Astrocyte (in vitro differentiated cells and primary cell): ENCODE measurements at places on chromosomes 11 and 22. TPM values are rescaled to one million over a fixed set of nuclear protein-coding genes. Genes with fewer than 3 reads are reported as not detected.

DNA sequence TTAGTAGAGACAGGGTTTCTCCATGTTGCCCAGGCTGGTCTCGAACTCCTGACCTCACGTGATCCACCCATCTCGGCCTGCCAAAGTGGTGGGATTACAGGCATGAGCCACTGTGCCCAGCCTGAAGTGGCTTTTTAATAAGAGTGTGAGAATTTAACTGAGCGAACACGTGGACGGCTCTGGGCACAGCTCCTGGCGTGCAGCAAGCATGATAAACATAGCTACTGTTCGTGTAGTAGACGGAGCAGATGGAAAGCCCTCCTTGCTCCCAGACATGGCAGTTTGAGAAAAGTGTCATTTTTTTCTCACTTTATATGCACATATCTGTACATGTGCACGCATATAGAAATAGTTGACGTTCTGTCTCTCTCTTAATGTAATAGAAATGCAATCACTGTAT lies 7.0 kb downstream of the EMID1 start:
- no peak for DNase-seq
- peaks cover 5% of the 10 kb centered on the region for H3K27me3 ChIP-seq
- no peaks in the 10 kb centered on the region for H3K4me1 ChIP-seq

DNA sequence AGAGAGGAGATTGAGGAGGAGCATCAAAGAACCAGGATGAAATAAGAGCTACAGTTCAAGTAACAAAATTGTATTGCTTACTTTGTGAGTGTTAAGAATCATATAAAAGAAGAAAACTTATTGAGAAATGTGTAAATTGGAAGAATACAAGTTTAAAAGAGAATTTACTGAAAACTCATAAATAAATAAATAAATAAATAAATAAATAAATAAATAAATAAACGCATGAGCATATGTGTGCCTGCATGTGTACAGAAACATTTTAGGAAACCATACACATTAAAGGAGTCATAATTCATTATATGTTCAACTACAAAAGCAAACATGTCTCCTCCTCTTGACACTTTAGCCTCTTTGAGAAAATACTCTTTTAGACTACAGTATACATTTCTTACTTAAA lies 42.6 kb downstream of the CNTN5 start:
- H3K27ac ChIP-seq, result no peak overlapping the region
- no peak for DNase-seq
- no peaks in the 10 kb centered on the region for H3K4me1 ChIP-seq
- H3K36me3 ChIP-seq, result no peaks in the 10 kb centered on the region
- no peak overlapping the region for H3K4me3 ChIP-seq

DNA sequence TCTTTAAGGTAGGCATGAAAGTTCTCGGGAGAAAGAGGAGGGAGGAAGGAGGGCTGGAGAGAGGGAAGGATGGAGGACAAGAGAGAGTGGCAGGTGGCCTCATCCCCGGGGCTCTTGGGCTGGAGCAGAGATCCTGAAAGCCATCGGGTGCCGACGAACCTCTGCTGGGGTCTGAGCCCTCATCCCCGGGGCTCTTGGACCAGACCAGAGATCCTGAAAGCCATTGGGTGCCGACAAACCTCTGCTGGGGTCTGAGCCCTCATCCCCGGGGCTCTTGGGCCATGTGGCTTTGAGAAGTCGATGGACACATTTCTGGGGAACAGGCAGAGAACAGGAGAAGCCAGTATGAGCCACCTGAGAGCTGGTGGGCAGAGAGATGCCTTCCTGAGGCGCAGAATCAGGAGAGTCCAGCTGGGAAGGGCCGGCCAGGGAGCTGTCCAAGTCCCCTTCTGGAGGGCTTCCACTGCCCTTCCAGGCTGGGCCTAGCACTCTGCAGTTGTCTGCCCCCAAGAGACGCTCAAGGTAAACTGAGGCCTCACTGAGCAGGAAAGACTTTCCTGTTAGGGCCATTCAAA lies 1398.1 kb downstream of the BRD1 start:
- no peaks in the 10 kb centered on the region for H3K36me3 ChIP-seq
- H3K27me3 ChIP-seq, result no peaks in the 10 kb centered on the region
- no peak for DNase-seq
- no peak overlapping the region for H3K27ac ChIP-seq

GRCh38 chr11:96295369-96295768 lies 47.6 kb downstream of the MAML2 start:
- H3K4me1 ChIP-seq, result peaks cover 7% of the 10 kb centered on the region
- no peak for DNase-seq
- no peaks in the 10 kb centered on the region for H3K27me3 ChIP-seq
- H3K27ac ChIP-seq, result no peak overlapping the region

- peak; percentile 23 for DNase-seq
- H3K27ac ChIP-seq, result peak overlapping the region; percentile 66
Measured at GRCh38 chr11:75815345-75816168, 547 bp downstream of the UVRAG start.

DNA sequence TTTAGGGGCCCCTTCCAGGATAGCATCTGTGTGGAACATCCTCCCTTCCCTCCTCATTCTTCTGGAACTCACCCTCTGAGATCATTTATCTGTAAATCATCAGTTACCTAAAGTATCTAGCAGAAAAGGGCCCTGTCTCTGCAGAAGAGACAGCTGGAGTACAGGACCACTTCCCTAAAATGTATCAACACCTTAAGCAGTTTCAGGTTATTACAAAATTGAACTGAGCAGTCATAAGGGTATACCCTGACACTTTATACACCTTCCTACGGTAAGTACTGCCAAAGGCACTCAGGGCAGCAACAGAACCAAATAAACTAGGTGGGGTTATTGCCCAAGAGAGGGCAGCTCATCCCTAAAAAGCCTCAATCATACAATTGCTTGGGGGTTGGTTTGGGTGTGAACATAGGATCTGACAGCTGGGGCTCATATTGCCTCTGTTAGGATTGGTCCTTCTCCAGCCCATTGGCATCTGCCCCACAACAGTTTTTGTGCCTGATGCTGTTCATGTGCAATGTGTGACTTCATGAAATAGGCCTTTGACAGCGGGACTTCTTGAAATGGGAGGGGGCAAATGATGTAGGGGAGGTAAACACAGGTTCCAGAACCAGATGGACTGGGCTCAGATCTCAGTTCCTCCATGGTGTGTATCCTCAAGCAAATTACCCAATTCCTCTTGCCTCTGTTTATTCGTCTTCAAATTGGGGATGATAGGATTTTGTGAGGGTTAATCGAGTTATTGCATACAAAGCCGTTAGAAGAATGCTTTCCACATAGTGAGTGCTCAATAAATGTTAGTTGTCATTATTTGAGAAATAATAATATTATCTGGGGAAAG lies 2.9 kb downstream of the POU2AF3 start:
- H3K27me3 ChIP-seq, result peaks cover 21% of the 10 kb centered on the region
- DNase-seq, result no peak
- no peak overlapping the region for H3K4me3 ChIP-seq
- H3K4me1 ChIP-seq, result no peaks in the 10 kb centered on the region
- H3K36me3 ChIP-seq, result no peaks in the 10 kb centered on the region

DNA sequence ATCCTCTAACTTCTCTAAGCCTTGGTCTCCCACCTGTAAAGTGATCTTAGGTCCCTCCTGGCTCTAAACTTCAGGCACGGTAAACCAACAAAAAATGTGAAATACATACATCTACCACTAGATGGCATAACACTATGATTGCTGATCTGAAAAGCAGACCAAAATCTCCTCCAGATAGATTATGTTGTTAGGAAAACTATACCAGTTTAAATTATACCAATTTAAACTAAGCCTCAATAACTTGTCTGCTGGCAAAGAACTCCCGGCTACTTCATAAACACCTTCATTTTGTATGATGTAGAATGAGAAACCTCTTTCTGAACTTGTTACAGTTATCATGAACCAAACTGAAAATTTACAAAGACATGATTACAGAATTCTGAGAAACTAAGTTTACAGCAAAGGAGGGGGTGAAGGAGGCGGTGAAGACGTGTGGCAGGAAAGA lies 85.9 kb downstream of the SBF2 start:
- H3K36me3 ChIP-seq, result no peaks in the 10 kb centered on the region
- H3K27ac ChIP-seq, result no peak overlapping the region
- peak; percentile 13 for DNase-seq
- H3K4me1 ChIP-seq, result no peaks in the 10 kb centered on the region
- no peak overlapping the region for H3K4me3 ChIP-seq

DNA sequence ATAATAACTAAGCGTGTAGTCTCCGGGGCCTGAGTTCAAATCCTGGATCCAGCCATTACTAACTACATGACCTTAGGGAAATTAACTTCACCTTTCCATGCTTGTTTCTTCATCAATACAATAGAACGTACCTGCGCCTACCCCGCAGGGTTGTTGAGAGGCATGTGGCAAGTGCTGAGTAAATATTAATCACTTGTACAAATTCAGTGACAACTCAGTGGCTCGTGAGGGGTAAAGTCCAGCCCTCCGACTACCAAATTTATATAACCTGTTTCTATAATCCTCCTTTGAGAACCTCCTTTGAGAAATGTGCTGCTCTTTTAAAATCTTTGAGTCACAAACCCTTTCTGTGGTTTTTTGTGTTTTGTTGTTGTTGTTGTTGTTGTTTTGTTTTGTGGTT lies 49.8 kb downstream of the FEZ1 start:
- no peak overlapping the region for H3K4me3 ChIP-seq
- peaks cover 15% of the 10 kb centered on the region for H3K4me1 ChIP-seq
- no peaks in the 10 kb centered on the region for H3K36me3 ChIP-seq
- H3K27ac ChIP-seq, result no peak overlapping the region
- no peak for DNase-seq

- no peaks in the 10 kb centered on the region for H3K27me3 ChIP-seq
- H3K27ac ChIP-seq, result no peak overlapping the region
- DNase-seq, result no peak
Measured at GRCh38 chr22:49548356-49549202, 279.1 kb downstream of the BRD1 start.

GRCh38 chr11:61781585-61781984 lies 10.8 kb downstream of the TMEM258 start:
- H3K27ac ChIP-seq, result no peak overlapping the region
- no peak overlapping the region for H3K4me3 ChIP-seq
- H3K27me3 ChIP-seq, result no peaks in the 10 kb centered on the region

DNA sequence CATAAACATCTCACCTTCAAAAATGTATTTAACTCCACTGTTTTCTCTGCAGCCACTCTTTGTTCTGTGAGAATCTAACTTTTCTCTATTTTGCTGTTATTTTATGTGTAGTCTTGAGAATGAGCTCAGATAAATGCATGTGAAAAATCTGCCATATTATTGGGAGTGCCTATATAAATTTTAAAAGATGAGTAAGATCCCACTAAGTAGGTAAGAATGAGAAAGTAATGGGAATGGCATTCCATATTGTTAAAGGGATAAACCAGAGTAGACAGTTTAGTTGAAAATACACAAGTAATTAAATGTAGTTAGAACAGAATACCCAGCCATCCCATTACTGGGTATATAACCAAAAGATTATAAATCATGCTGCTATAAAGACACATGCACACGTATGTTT lies 817.2 kb downstream of the FAM181B start:
- H3K4me1 ChIP-seq, result no peaks in the 10 kb centered on the region
- H3K27me3 ChIP-seq, result no peaks in the 10 kb centered on the region
- H3K36me3 ChIP-seq, result no peaks in the 10 kb centered on the region
- H3K4me3 ChIP-seq, result no peak overlapping the region

DNA sequence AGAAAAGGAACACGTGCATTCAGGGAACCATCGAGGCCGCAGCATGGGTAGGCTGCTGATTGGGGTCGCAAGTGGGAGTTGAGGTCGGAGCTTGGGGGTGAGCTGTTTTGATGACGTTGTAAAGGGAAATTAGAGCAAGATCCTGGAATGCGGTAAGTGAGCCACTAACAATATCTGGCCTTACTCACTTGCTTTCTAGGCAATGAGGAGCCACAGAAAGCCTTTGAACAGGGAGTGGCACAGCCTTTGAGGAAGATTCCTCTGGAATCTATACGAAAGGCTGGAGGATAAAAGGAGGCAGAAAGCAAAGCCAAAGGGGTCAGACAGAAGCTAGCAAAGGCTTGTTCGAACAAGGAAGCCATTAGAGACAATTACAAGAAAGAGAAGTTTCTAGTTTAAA lies 197.5 kb downstream of the LARGE1 start:
- no peaks in the 10 kb centered on the region for H3K27me3 ChIP-seq
- no peaks in the 10 kb centered on the region for H3K36me3 ChIP-seq
- peaks cover 2% of the 10 kb centered on the region for H3K4me1 ChIP-seq
- peak; percentile 3 for DNase-seq
- H3K27ac ChIP-seq, result no peak overlapping the region

- peaks cover 9% of the 10 kb centered on the region for H3K4me1 ChIP-seq
- no peak overlapping the region for H3K27ac ChIP-seq
- DNase-seq, result no peak
- no peak overlapping the region for H3K4me3 ChIP-seq
- H3K36me3 ChIP-seq, result no peaks in the 10 kb centered on the region
Measured at GRCh38 chr11:79062814-79063762, 377.7 kb downstream of the TENM4 start.

GRCh38 chr11:57266157-57266556 lies 29.1 kb upstream of the APLNR start:
- no peaks in the 10 kb centered on the region for H3K36me3 ChIP-seq
- no peak overlapping the region for H3K27ac ChIP-seq
- no peaks in the 10 kb centered on the region for H3K4me1 ChIP-seq
- no peak overlapping the region for H3K4me3 ChIP-seq
- no peak for DNase-seq
- H3K27me3 ChIP-seq, result no peaks in the 10 kb centered on the region

- no peak for DNase-seq
- H3K27me3 ChIP-seq, result peaks cover 5% of the 10 kb centered on the region
- no peaks in the 10 kb centered on the region for H3K36me3 ChIP-seq
Measured at GRCh38 chr11:116114198-116114651, 610.0 kb upstream of the CADM1 start.

- peak; percentile 42 for DNase-seq
- no peaks in the 10 kb centered on the region for H3K4me1 ChIP-seq
- no peaks in the 10 kb centered on the region for H3K27me3 ChIP-seq
- no peak overlapping the region for H3K27ac ChIP-seq
Measured at GRCh38 chr11:109677876-109678275, 255.9 kb downstream of the C11orf87 start.

Gene FBLN1
- 69.2 and 72.5 TPM in 2 replicates for total RNA-seq

Gene FOSL1
- total RNA-seq, result 24.5 and 37.9 TPM in 2 replicates

Gene RIC3
- 2.5 and 3.0 TPM in 2 replicates for total RNA-seq

Gene KIRREL3
- 0.79 and 0.91 TPM in 2 replicates for total RNA-seq

Gene DEFB131B
- total RNA-seq, result not detected in 2 replicates

Gene POU2AF1
- not detected in 2 replicates for total RNA-seq

Gene TSG101
- total RNA-seq, result 53.1 and 58.5 TPM in 2 replicates

Gene CXCR5
- 0.07 and 0.12 TPM in 2 replicates for total RNA-seq
